ENCODE measurements at places on chromosomes 11 and 22.

DNA sequence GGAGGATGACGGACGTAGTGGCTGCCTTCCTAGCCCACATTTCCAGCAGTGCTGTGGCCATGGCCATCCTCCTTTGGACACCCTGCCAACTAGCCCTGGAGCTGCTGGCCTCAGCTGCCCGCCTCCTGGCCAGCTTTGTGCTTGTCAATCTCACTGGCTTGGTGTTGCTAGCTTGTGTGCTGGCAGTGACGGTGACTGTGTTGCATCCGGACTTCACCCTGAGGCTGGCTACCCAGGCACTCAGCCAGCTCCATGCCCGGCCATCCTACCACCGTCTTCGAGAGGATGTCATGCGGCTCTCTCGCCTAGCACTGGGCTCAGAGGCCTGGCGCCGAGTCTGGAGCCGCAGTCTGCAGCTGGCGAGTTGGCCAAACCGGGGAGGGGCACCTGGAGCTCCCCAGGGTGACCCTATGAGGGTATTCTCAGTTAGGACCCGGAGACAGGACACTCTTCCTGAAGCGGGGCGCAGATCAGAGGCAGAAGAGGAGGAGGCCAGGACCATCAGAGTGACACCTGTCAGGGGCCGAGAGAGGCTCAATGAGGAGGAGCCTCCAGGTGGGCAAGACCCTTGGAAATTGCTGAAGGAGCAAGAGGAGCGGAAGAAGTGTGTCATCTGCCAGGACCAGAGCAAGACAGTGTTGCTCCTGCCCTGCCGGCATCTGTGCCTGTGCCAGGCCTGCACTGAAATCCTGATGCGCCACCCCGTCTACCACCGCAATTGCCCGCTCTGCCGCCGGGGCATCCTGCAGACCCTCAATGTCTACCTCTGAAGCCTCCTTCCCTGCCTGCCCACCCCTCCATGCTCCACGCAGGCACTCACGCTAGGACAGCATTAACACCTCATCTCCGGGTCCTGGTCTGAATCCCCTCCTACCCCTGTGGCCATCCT lies 1.6 kb downstream of the RNF26 start:
- DNase-seq = no peak

GRCh38 chr11:134712228-134713145 lies 300.4 kb upstream of the B3GAT1 start:
- no peak for DNase-seq

GRCh38 chr11:118008271-118008911 lies 22.2 kb downstream of the IL10RA start:
- no peak for DNase-seq

GRCh38 chr22:23478175-23478574 lies 101.9 kb downstream of the IGLL1 start:
- no peak for DNase-seq

GRCh38 chr11:47913529-47914244 lies 65.5 kb upstream of the NUP160 start:
- no peak for DNase-seq

DNA sequence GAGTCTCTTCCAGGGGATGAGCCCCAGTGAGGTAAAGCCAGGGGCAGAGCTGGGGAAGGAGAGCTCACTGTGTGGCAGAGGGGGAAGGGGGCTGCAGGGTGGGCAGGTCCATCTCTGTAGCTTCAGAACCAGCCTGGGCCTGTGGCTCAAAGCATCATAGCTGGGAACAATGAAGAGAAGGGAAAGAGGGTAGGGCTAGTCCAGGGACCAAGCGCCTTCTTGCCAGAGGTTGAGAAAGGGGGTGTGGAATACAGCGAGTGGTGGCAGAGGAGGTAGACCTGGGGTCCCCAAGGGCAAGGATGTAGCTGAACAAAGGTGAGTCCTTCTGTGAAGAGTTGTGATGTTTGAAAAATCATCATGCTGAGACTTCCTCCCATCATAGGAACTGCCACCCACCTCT lies 1.2 kb upstream of the PLA2G3 start:
- no peak for DNase-seq
